ENCODE measurements at places on chromosomes 7 and 10. TPM values are rescaled to one million over a fixed set of nuclear protein-coding genes. Genes with fewer than 3 reads are reported as not detected.

GRCh38 chr7:121545418-121545817 is 149.3 kb upstream of the FAM3C start:
- H3K27ac ChIP-seq: no peak overlapping the region
- H3K27me3 ChIP-seq: no peaks in the 10 kb centered on the region
- peaks cover 3% of the 10 kb centered on the region for H3K4me1 ChIP-seq
- no peak overlapping the region for H3K4me3 ChIP-seq
- H3K36me3 ChIP-seq: no peaks in the 10 kb centered on the region
- DNase-seq: no peak

- peaks cover 19% of the 10 kb centered on the region for H3K4me1 ChIP-seq
- H3K27ac ChIP-seq: no peak overlapping the region
- no peaks in the 10 kb centered on the region for H3K36me3 ChIP-seq
- no peak overlapping the region for H3K4me3 ChIP-seq
- no peaks in the 10 kb centered on the region for H3K27me3 ChIP-seq
Observed at GRCh38 chr10:48458662-48459048, 146.2 kb downstream of the ARHGAP22 start.

DNA sequence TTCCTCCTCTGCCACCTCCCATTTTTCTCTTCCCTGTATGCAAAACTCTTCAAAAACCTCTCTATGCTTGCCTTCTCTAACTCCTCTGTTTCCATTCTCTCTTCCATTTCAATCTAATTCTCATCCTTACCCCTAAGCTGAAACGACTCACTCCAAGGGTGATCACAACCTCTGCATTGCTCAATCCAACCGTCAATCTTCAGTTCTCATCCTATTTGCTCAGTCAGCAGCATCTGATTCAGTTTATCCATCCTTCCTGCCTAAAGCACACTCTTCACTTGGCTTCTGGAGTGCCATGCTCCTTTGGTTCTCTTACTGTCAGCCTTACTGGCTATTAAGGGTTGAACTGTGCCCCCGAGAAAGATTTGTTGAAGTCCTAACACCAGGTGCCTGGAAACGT is 163.5 kb upstream of the NEBL start:
- H3K27me3 ChIP-seq: no peaks in the 10 kb centered on the region
- no peak overlapping the region for H3K4me3 ChIP-seq

- no peaks in the 10 kb centered on the region for H3K36me3 ChIP-seq
- H3K4me3 ChIP-seq: no peak overlapping the region
- no peak overlapping the region for H3K27ac ChIP-seq
- DNase-seq: no peak
Observed at GRCh38 chr10:62894156-62894555, 78.0 kb upstream of the EGR2 start.

The SLC16A9 gene
- total RNA-seq: 4.0 TPM

The MRC1 gene
- total RNA-seq: 29.5 TPM
